ENCODE measurements at places on chromosomes 1 and 21. TPM values are rescaled to one million over a fixed set of nuclear protein-coding genes. Genes with fewer than 3 reads are reported as not detected.

GRCh38 chr21:27582246-27582947 lies 615.5 kb upstream of the ADAMTS5 start:
- H3K27me3 ChIP-seq: no peaks in the 10 kb centered on the region
- H3K36me3 ChIP-seq: no peaks in the 10 kb centered on the region
- no peak overlapping the region for H3K4me3 ChIP-seq
- no peak for DNase-seq

DNA sequence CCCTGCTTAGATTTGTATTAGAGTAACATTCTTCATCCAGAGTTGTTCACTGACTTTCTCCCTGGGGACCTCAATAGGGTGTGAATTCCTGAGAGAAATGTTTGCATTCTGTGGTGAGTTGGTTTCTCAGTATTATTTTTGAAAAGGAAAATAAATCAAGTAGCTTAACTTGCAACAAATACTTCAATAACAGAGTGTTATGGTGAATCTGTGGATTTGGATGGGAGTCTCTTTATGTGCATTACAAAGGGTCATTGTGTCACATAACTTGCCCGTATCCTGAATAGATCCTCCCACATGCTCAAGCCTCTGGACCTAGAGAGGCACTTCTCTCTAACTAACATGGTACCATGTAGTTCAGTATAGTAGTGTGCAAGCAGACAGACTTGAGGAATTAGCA lies 68.4 kb upstream of the IPO9 start:
- H3K36me3 ChIP-seq: no peaks in the 10 kb centered on the region
- no peak overlapping the region for H3K4me3 ChIP-seq
- no peak overlapping the region for H3K27ac ChIP-seq
- no peak for DNase-seq
- no peaks in the 10 kb centered on the region for H3K27me3 ChIP-seq

DNA sequence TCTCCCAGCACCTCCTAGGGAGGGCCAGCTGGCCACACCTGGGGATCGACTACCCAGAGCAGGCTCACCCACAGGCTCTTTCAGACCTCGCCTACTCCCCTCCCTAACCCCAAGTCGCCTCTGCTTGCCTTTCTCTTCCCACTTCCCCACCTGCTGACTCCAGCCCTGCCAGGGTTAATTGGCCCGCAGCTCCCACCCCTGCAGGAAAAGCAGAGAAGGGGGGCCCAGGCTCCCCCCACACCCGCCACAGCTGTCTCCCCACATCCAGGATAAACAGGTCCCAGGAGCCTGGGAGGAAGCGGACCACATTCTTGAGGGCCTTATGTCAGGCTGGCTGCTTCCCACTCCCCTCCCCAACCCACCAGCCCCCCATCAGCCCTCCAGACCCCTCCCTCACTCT lies 45.0 kb downstream of the TAS1R2 start:
- H3K4me1 ChIP-seq: no peaks in the 10 kb centered on the region
- no peak for DNase-seq
- no peaks in the 10 kb centered on the region for H3K36me3 ChIP-seq
- peaks cover 60% of the 10 kb centered on the region for H3K27me3 ChIP-seq

DNA sequence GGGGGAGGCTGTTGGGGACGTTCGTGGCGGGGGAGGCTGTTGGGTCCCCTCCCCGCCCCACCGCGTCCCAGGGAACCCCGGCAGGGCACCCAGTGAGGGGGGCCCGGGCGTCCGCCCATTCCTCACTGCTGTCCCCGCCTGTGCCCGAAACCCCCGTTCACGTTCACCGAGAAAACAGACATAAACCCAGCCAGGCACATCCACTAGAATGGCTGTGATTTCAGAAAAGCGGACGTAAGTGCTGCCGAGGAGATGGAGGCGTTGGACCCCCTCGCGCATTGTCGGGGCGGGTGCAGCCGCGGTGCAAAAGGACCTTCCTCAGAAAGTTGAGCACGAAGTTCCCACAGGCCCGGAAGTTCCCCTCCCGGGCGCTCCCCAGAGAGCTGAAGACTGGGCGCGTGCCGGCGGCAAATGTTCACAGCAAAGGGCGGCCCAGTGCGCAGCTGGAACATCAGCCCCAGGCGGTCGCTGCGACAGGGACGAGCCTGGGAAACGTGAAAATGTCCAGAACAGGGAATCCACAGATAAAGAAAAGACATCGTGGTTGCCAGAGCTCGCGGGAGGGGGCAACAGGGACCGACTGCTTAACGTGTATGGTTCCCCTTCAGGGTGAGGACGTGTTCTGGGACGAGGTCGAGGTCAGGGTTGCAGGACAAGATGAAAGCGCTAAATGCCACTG lies 18.5 kb upstream of the SAMD11 start:
- H3K27ac ChIP-seq: peak overlapping the region; percentile 84
- H3K36me3 ChIP-seq: no peaks in the 10 kb centered on the region
- peaks cover 5% of the 10 kb centered on the region for H3K4me1 ChIP-seq
- DNase-seq: peak; percentile 23
- peaks cover 33% of the 10 kb centered on the region for H3K27me3 ChIP-seq
- H3K4me3 ChIP-seq: peak overlapping the region; percentile 81

Gene TTC4
- 22.6 TPM for total RNA-seq

Gene LCE3E
- total RNA-seq: not detected

Gene IGSF3
- 41.5 TPM for total RNA-seq

GRCh38 chr1:244084763-244085162 lies 33.7 kb downstream of the ZBTB18 start:
- peaks cover 6% of the 10 kb centered on the region for H3K4me1 ChIP-seq
- no peak for DNase-seq
- H3K27ac ChIP-seq: no peak overlapping the region

Gene PGLYRP4
- total RNA-seq: not detected

Gene RASAL2
- 30.5 TPM for total RNA-seq

GRCh38 chr1:59266180-59266926 lies 30.5 kb upstream of the FGGY start:
- no peaks in the 10 kb centered on the region for H3K4me1 ChIP-seq
- H3K4me3 ChIP-seq: no peak overlapping the region
- DNase-seq: no peak
- peaks cover 4% of the 10 kb centered on the region for H3K27me3 ChIP-seq

Gene CSF3R
- 5.5 TPM for total RNA-seq
